GM12891 (cell line): ENCODE measurements at places on chromosomes 11 and 22.

DNA sequence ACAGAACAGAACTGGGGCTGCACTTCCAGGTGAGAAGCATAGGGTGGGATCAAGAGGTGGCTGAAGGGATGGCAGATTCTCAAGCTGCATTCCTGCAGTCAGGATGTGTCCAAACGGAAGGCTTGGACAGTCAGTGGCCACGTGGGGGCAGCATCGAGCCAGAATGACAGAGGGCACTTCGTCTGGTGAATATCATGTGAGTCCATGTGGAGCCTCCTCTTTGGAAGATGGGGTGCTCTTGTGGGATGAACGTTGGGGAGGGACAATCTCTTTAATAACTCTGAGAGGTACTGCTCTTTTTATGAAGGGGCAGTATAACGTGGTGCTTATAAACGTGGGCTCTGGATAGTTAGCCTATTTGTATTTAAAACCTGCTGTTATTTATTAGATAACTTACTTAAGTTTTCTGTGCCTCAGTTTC lies 154.9 kb upstream of the NAV2 start:
- peak; percentile 25 for DNase-seq

GRCh38 chr11:31816468-31817053 lies 5.4 kb upstream of the PAX6 start:
- DNase-seq, result no peak

DNA sequence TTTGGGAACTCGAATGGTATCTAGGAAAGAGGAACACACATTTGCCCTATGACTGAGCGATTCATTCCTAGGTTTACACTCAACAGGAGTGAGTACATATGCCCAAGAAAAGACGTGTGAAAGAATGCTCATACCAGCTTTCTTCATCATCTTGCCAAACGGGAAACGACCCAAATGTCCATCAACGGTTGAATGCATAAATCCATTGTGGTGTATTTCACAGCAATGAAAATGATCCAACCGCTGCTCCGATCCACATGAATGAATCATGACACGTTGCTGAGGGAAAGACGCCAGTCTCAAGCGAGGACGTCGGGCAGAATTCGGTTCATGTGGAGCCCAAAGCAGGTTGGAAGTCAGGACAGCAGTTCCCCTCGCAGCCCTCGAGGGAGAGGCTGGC lies 71.5 kb downstream of the CYTH4 start:
- no peak for DNase-seq

- no peak for DNase-seq
These were observed 3.1 kb downstream of the EIF3M start for GRCh38 chr11:32586576-32587190.

- no peak for DNase-seq
These were observed 47.2 kb upstream of the IGSF9B start for GRCh38 chr11:134003792-134004495.

DNA sequence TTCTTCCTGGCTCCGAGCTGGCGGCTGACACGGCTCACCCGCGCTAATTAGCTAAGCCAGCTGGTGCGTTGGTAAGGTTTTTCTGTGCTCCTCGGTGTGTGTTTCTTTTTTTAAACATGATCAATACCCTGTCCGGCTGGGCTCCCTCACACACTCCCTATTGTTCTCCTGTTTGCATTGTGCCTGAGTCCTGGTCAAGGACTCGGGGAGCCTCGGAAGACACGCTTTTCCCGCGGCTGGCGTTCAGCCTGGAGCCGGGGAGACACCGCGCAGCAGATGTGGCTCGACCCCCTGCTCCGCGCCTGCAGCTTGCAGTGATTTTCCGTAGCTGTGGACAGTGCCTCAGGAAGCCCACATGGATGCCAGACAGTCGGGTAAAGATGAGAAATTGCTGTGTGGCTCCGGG lies 454.9 kb upstream of the CADM1 start:
- DNase-seq, result no peak

DNA sequence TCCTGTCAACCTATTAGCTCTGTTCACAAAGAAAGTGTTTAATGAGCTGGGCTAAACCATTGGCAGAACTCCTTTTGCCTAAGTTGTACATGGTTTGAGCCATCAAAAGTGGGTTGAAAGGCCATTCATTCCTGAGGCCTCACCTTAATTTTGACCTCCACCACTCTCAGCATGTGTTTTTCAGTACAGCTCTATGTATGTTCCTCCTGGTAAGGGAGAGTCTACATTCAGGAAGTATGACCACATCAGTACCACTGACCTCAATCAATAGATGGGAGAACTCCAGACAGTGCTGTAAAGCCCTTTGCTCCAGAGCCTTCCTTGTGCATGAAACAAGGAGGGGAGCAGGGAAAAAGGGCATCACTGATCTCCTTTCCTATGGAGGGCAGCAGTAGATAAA lies 87.8 kb upstream of the CARD18 start:
- DNase-seq, result no peak
